ENCODE measurements at places on chromosomes 3 and 15.

GRCh38 chr3:46278816-46279672 is 36.8 kb downstream of the CCR3 start:
- DNase-seq = no peak

DNA sequence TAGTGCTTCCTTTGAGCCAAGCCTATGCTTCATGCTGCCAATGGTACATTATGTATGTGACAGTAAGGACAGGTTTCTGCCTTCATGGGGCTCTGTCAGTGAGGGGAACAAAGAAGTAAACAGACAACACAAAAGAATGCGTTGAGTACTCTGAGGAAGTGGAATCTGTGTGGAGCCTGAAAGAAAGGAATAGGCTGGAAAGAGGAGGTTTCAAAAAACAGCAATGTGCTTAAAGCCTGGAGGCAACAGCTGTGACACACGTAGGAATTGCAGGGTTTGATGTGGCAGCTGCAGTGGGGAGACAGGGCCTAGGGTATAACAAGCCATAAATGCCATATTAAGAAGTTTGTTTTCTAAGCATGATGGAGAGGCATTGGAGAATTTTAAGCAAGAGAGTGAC is 316.7 kb downstream of the CLSTN2 start:
- no peak for DNase-seq

DNA sequence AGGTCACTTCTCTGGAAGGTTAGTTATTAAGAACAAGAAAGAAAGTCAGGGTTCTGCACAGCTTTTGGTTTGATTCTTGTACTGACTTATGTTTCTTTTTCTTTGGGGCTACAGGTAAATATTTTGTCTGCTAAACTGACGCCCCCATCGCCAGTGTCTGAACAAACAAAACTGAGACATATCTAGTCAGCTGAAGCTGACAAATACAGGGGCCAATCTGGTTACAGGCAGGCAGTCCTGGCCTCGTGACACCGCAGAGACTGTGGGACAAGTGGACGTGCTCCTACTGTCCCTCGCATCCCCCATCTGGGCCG is 4.6 kb upstream of the RPL14 start:
- DNase-seq = no peak

DNA sequence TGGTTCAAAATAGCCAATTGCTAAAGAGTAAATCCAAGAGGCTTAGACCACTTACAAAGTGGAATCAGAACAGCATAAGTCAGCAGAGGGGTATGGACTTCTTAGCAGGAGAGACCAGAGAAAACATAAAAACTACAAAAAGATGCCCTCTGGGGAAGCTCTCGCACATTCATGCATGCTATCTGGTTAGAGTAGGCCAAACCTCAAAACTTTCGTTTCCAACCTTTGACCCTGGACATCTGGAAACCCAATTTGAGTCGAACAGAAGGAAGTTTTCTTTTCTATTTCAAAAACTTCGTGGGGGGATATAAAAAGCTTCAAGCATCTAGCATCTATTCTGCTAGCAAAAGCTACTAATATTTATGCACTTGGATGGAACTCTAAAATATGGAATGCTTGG is 523.9 kb upstream of the AGTR1 start:
- DNase-seq = no peak

DNA sequence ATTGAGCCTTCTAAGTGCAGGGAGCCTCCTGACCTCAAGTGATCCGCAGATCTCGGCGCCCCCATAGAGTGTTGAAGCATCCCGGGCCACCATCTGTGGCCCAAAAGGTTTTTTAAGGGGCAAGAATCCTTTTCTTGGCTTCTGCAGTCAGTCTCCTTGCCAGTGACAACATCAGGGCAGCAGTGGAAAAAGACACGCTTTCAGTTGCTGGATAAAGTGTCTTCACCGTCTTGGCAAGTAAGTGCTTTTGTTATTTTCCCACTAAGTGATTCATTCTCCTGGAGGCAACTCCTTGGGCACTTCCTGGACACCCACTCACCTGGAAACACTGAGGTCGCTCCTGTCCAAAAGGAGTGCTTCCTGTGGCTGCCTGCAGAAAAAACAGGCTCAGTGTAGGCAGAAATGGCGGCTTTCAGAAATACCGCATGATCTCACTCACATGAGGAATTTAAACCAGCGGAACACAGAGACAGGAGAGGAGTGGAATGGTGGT is 71.7 kb upstream of the ABHD2 start:
- no peak for DNase-seq

- peak; percentile 87 for DNase-seq
These were observed 200.5 kb downstream of the AKAP13 start for GRCh38 chr15:85580879-85581278.

DNA sequence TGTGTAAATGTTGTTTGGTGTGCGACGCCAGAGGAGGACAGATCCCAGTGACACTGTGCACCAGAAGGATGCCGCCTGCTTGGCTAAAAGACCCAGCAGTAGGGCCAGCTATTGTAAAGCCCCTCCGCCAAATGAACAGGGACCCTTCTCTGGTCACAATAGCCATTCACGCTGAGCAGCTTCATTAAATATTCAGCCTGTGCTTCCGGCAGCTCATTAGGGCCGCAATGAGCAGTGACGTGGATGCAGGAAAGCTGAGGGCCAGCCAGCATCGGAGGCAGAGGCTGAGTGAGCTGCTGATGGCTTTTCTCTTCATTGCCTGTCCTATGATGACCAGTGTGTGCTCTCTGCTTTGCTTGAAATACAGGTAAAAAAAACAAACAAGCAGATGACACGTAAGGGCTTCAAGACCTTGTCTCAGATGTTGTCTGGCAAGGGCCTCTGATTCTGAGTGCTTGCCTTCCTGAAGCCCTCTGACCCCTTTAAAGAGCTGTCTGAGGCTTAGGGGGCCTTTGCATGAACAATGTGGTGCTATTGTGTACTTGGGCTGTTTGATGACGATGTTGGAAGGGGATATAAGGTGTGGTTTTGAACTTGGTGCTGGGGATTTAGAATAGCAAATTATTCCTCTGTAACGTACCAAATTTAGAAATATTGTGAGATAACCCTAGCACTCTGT is 130.4 kb downstream of the FEZF2 start:
- DNase-seq = no peak

GRCh38 chr3:21944251-21944650 is 193.2 kb upstream of the ZNF385D start:
- no peak for DNase-seq

DNA sequence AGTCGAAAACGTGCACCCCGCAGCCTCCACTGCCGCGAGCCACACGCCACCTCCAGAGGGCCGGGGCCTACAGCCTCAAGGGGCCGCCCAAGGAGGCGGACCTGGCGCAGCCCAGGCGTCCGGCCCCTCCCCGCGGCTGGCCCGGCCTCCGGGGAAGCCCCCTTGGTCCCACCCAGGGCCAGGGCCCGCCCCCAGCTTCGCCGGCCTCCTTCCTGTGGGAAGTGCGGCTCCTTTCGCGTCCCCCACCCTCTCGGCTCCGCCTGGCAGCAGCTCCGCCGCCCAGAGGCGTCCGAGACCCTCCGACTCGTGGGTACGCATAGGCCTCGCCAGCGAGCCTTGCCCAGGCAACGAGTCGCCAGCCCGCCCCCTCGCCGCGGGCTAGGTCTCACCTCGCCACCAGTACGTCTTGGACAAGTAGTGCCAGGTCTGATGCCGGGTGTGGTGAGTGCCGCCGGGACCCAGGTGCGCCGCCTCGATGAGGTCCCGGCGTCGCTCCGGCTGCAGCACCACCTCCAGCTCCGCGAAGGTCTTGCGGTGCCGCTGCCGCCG is 642 bp downstream of the ZBTB11 start:
- peak; percentile 97 for DNase-seq

GRCh38 chr3:171189394-171190080 is 163.0 kb upstream of the SLC2A2 start:
- no peak for DNase-seq

DNA sequence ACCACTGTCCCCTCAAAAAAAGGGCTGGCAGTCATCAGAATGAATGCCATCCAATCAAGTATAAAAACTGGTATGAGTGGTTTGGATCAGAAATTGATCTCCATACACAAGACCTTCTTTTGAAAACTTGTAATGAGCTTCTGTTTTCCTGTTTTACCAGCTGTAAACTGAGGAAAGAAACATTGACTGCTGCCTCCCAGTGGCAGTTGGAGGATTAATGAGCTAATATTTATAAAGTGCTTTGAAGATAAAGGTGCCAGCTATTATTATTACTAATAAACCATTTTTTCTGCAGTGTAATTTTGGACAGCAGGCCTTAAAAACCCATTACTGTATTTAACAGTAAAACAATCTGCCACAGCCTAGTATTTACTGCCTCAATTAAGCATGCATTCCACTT is 11.4 kb downstream of the CHL1 start:
- DNase-seq = no peak

DNA sequence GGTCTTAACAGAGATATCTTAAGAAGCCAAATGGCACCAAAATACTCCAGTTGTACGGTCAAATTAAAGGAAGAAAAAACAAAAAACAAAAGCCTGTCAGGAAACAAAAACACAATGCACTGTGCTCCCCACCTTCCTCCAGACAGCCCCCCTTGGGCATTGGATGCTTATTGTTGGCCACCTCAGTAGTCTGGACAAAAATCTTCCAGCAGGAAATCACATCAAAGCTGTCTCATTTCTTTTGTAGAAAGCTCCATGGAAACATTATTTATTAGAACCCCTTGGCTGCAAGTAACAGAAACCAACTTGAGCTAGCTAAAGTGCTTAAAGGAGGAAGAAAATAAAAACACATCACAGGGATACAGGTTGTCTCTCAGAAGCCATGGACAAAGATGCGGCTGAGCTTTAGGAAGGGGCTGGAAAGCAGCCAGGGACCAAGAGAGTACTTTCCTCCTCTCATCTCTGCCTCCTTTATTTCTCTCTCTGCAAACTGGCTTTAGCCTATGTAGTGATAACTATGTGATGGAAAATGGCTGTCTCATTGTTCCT is 651.5 kb upstream of the ADAMTS9 start:
- no peak for DNase-seq

DNA sequence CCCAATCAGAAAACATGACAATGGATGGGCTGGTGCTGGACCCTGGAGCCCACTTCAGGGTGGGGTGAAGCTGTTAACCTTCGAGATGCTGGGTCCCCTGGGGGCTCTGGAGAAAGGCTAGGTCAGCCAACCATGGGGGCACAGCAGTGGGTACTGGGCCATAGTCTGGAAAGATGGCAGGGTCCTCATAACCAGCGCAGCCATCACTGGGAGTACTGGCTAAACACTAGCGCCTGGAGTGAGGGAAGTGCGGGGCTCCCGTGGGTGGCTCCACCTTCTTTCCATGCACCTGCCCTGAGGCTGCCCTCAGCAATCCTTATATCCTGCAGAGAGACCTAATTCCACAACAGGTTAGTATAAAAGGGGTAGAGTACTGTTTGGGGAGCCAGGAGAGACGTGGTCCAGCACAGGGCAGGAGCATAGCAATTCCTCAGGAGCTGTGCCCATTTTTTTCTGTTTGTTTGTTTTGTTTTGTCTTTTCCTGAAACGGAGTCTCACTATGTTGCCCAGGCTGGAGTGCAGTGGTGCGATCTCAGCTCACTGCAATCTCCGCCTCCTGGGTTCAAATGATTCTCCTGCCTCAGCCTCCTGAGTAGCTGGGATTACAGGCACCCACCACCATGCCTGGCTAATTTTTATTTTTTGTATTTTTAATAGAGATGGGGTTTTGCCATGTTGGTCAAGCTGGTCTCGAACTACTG is 122.6 kb upstream of the MEF2A start:
- no peak for DNase-seq

DNA sequence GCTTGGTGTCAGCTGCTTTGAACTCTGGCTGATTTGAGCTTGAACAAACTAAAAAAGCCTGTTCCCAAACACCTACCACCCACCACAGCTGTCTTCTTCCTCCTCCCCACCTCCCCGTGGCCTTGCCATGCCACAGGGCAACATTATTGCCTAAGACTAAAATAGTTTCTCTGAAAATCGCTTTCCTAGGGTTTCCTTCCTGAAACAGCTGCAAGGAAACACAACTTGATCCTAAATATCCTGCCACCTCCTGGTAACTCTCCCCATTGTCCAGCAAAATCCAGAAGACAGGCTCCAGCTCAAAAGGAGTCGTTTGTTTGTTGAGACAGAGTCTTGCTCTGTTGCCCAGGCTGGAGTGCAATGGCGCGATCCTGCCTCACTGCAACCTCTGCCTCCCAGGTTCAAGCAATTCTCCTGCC is 193.9 kb upstream of the TPM1 start:
- no peak for DNase-seq

- DNase-seq = no peak
These were observed 197.7 kb downstream of the LSAMP start for GRCh38 chr3:116247605-116248004.

GRCh38 chr3:170705131-170705530 is 119.3 kb upstream of the SLC7A14 start:
- DNase-seq = no peak

GRCh38 chr3:6805236-6805635 is 55.7 kb upstream of the GRM7 start:
- DNase-seq = no peak

GRCh38 chr15:70348581-70349344 is 251.0 kb upstream of the TLE3 start:
- peak; percentile 31 for DNase-seq

DNA sequence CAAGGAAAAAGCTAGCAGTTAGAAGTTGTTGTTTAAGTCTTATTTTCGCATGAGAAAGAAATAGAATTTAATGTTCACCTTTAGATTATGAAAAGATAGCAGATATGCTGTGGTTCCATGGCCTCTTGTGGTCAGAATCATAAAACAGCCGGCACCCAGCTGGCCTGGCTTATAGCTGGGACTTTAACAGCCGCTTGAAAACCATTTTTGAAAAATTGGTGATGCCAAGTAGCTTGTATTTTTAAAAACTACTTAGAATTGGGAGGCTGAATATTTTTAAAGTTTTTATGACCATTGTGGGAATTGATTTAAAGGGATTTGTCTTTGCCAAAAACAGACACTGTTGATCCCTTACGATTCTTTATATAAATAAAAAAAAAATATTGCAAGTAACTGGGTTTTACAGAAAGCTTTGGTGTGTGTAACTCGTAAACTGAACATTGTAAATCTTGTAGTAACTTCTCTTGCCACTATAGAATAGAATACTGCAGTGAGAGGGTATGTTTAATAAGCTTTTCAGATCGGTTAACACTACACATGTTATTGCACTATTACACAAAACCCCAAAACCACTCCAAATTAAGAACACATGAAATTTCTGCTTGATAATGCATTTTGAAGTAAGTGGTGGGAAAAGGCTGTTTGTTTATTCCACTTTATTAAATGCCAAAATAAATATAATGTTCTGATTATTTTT is 6.6 kb downstream of the ARRDC4 start:
- DNase-seq = peak; percentile 21

DNA sequence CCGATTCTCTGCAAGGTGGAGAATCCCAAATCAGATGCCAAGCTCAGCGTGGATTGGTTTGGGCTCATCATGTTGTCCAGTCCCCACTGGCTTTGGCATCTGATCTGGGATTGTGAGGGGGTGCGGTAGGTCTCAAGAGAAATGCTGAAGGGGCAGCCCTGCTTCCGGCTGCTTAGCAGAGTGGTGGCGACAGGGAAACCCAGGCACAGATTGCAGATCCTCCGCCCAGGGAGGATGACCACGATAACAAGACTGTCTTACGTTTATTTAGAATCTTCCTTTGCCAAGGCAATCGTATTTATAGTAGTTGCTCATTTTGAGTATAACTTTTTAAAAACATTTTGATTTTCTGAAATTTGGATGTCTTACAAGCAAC is 61.1 kb downstream of the SLC12A8 start:
- DNase-seq = no peak

- DNase-seq = no peak
These were observed 39.6 kb downstream of the DPH6 start for GRCh38 chr15:35506272-35506870.

- no peak for DNase-seq
These were observed 11.2 kb downstream of the DENND6A start for GRCh38 chr3:57681691-57682090.

- DNase-seq = no peak
These were observed 5.3 kb upstream of the HDAC11 start for GRCh38 chr3:13474776-13475303.

- no peak for DNase-seq
These were observed 14.8 kb downstream of the HOMER2 start for GRCh38 chr15:82937712-82938058.
